NCI-H524 (cell line): ENCODE measurements at places on chromosomes 7 and 10.
A peak's percentile ranks its signal among the peaks of the same experiment; 100 is the strongest.

DNA sequence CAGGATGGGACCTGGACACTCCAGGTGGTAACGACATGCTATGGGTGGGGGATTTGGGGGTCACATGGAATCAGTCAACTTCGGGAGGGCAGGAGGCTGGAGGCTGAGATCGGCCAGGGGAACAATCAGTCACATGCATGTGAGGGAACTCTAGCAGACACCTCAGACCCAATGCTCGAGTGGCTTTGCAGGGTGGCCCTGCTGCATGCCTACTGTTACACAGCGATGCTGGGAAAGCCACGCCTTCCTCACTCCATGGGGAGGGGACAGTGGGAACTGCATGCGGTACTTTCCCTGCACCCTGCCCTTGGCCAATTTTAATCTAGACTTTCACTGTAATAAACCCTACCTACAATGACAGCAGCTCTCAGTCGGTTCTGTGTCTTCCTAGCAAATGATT lies 6.6 kb upstream of the ZNF32 start:
- DNase-seq, result no peak

DNA sequence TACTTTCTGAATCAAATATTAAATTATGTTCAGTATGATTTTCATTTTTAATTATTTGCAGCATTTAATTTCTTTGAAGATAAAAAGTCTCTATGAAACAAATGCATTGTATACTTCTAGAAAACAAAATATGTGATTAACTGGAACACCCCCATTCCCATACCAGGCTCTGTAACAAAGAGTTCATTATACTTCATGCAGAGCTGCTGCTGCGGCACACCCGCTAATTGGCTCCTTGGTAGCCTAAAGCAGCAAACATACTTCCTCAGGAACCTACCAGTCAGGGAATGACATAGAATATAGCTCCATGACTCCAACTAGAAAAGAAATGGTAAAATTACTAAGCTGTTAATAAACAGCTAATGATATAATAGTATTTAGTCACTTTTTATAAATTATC lies 19.3 kb downstream of the RAB11FIP2 start:
- DNase-seq, result no peak

DNA sequence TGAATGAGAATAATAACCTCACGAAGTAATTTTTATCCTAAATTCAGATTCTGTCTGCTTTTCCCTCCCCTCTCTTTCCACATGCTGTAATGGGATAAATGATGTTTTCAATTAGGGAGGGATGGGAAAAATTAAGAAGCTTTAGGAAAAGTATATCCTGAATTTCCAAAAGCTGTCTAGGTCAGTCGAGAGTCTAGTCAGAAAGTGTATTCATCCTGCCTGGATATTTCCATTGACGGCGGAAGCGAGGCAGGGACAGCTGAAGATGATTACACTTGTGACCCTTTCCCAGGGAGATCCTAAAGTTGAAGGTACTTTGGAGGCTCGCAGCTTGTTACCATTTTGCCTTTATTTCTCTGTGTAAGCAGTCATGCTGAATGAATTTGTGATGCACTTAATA lies 204.1 kb downstream of the ZNF365 start:
- no peak for DNase-seq

DNA sequence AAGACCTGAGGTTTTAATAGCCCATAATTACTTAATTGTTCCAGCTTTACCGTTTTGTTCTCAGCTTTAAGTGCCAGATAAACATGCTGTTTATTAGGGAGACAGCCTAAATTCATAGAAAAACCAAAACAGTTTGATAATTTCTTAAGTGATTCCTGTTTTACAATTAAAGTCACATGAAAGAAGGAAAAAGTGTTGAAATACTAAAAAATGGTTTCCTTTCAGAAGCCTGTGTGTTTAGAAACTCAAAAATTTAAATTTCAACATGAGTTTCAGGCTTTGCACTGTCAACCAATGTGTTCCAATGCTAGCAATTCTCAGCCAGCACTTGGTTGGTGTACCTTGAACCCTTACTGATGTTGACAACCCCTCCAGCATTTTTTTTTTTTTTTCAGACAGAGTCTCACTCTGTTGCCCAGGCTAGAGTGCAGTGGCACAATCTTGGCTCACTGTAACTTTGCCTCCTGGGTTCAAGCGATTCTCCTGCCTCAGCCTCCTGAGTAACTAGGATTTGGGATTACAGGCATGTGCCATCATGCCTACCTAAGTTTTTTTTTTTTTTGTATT lies 135.3 kb downstream of the ICA1 start:
- no peak for DNase-seq

DNA sequence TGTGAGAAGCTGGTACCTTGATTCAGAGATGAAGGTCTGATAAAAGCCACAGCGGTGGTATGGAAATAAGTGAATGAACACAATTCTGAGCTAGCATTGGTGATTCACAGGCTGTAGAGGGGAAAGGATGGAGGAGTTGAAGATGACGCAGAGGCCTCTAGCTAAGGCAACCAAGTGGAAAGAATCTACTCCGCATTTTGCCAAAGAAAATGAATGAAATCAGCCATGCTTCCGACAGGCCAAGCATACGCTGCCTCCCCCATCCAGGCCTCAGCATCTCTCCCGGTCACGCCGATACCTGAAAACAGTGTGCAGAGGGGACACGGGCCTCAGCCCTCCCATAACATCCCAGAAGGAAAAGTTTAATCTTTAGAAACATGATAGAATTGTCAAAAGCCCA lies 124.3 kb upstream of the UNC5B start:
- DNase-seq, result no peak

- DNase-seq, result no peak
Measured at GRCh38 chr10:17006631-17007417, 122.8 kb downstream of the CUBN start.

- DNase-seq, result no peak
Measured at GRCh38 chr10:89171263-89171872, 35.7 kb downstream of the CH25H start.

DNA sequence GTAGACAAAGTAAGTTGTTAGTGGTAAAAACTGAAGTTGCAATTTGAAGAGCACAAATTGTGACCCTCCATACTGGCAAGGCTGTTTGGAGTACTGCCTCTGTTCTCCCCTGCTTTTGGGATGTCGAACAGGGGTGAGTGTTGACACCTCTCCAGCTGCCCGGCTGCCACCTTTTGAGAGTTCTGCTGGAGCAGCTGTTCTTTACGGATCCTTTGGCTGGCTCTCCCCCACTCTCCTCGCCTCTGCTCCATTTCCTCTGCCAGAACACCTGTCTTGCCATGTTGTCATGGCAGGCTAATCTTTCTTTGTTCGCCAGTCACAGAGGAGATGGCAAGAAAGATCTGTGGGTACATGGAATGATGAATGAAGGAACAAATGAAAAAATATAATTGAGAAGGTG lies 34.9 kb downstream of the INSYN2A start:
- peak; percentile 26 for DNase-seq

- peak; percentile 12 for DNase-seq
Measured at GRCh38 chr7:15515252-15515651, 46.6 kb downstream of the AGMO start.

- no peak for DNase-seq
Measured at GRCh38 chr10:70549351-70549961, 53.1 kb downstream of the PRF1 start.

- no peak for DNase-seq
Measured at GRCh38 chr10:36324831-36325230, 682.7 kb upstream of the FZD8 start.

DNA sequence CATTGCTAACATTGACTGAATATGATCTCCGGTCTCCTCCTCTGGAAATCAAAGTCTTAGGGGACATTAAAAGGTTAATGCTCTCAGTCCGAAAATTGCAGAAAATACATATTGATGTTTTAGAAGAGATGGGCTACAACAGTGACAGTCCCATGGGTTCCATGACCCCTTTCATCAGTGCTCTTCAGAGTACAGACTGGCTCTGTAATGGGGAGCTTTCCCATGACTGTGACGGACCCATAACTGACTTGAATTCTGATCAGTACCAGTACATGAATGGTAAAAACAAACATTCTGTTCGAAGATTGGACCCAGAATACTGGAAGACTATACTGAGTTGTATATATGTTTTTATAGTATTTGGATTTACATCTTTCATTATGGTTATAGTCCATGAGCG lies 39.2 kb downstream of the SAMD8 start:
- no peak for DNase-seq

GRCh38 chr7:23471106-23471859 lies 992 bp upstream of the IGF2BP3 start:
- DNase-seq, result peak; percentile 81

GRCh38 chr10:11853468-11853867 lies 30.3 kb downstream of the PROSER2 start:
- DNase-seq, result no peak

- DNase-seq, result no peak
Measured at GRCh38 chr7:51229106-51229537, 87.5 kb downstream of the COBL start.

GRCh38 chr7:1844336-1844950 lies 174.4 kb downstream of the ELFN1 start:
- DNase-seq, result no peak

DNA sequence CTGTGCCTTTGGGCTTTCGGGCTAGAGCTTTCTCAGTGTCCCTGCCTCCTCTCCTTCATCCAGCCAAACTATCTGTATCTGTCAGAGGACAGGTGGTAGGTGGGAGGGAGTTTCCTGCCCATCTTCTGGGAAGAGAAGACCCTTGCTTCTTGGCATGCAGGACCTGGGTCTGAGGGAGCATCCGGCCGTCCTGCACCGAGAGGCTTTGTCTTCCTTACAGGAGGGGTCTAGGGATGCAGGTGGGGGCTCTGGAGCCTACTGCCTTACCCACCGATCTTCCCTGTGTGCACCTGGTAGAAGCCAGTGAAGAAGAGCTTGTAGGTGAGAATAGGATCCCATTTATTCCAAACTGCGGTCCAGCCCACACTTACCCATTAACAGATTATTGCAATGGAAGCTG lies 5.8 kb upstream of the KLF6 start:
- no peak for DNase-seq

DNA sequence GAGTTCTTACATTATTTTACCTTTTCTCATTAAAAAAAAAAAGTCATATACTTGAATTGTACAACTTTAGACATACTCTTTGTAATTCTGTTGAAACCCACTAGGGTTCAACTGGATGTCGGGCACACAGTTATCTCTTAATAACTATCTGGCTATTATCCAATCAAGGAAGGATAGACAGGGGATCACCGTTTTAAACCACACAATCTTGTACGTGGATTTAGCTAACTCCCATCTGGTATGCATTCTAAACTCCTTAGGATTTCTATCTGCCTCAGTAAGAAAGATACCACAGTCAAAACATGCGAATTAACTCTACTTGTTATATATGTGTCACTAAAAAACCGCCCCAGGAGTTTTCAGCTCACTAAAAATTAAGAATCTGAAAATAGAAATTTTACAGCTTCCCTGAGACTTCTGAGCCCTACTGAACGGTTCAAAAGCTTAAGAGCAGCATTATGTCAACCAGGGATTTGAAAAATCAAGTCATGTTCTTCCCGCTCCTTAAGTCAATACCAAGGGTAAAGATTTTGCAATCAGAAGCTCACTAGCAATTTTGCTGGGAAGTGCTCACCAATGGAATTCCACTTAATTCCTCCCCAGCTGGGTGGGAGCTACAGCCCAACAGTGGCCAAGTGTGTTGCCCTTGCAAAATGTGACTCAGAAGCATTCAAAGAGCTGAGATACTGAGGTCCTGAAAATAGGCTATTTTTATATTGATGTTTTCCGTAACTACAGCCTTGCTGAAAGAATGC lies 267.0 kb downstream of the FRMD4A start:
- no peak for DNase-seq

DNA sequence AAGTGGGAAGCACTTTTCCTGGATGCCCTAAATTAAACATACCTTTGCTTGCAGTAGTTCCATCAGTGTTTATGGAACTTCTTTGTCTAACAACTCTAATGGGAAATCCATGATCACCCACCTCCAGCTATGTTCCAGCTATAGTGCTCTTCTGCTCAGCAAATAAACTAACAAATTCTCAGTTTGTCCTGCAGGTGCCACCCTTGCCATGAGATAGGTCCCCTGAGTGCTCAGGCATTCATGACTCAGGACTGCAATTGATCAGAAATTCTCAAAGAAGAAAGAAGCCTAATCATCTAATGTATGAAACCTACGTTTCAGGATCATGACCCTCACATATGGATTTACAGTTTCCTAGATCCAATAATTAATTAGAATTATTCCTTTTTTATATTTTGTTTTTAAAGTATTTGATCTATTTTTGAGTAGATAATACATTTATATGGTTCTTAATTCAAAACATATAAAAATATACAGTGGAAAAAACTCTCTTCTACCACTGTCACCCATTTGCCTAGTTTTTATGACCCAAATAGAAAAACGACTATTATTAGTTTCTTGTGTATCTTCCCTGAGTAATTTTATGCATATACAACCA lies 48.7 kb upstream of the DYNC1I1 start:
- DNase-seq, result peak; percentile 51

- no peak for DNase-seq
Measured at GRCh38 chr7:33770576-33770975, 134.8 kb upstream of the BMPER start.

DNA sequence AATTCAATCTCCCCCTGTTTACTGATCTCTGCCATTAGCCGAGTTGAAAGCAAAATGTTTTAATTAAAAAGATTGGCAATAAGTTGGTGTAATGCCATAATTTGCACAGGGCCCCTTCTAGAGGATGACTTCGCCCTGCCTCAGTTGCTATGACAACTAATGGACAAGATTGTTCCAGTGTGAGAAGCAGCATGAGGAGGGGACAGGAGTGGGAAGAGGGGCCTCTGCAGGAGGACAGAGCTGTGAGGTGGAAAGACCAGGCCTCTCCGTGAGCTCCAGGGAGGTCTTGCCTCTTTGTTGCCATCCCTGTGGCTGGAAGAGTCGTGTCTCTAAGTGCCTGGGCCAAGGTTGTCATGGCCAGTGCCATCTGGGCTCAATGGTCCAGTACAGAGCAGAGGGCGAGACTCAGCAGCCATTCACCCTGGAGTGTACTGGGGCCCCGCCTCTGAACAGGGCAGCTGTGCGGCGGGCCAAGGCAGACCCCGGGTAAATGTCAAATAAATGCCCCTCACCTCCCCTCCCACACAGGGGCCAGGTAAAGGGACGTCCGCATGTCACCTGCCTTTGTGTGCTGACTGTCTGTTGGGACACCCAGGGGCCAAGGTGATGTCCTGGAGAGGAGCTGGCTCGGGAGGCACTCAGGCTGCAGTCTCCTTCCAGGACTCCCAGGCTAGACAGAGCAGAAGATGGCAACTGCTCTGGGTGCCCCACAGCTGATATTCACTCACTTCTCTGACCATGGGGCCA lies 97.0 kb upstream of the RET start:
- DNase-seq, result no peak
